ENCODE measurements at places on chromosomes 3 and 15.
A peak's percentile ranks its signal among the peaks of the same experiment; 100 is the strongest.

GRCh38 chr3:163048881-163049280 is 1552.3 kb downstream of the OTOL1 start:
- DNase-seq: no peak

DNA sequence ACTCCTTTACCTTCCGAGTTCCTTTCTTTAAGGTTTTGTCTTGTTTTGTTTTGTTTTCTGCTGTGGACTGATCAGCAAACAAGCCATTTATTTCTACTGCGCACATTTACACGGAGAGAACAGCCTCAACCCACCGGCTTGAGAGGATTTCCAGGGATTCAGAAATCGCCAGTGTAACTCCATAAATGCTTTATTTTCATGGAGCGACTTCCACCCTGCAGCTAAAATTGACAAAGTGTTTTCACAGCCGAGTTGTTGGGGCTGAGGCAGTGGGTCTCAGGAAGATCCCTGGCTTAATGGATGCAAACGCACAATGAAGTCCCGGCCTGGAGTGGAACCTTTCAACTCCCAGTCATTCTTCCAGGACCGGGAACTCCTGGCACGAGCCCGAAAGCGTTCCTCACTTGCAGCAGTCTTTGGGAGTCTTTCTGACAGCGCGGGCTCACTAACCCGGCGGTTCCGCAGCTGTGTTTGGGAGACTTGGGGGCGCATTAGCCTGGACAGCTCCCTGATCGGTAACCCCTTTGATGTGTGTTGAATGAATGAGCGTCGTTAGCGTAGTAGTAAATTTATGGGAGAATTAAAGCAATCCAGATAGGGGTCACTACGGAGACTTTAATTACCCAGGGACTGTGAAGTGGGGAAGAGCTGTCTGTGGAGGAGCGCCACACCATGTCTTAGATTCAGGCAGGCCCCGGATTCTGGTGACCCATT is 785 bp upstream of the MYRIP start:
- no peak for DNase-seq

DNA sequence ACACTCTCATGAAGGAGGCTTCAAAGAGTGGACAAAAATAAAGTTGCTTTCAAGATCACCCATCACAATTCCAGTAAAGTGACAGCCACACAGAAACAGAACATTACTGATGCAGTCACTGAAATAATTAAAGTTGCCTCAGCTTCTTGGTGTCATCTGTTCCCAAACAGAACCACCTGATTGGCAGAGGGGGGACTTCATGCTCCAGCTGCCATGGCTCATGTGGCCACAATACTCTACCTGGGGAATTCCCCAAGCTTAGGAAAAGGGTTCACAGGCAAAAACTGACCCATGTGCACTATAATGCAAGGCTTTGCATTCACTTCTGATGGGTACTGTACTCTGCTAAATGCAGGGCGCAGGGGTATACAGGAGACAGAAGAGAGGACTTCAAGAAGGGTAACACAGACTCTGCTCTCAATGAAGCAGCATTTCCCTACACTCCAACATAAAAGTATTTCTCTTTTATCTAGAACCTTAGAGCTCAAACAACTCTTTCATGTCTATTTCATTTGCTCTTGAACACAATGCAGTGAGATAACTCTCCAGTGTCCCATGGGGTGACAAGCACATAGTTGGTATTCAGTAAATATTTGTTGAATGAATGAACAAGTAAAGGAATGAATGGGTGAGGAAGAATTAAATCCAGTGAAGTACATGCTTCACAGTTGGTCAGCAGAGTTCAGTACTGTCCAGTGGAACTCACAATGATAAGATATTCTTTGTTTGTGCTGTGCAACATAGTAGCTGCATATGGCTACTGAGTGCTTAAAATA is 8.6 kb upstream of the CTNNB1 start:
- DNase-seq: no peak

- no peak for DNase-seq
Observed at GRCh38 chr3:6099458-6100075, 761.3 kb upstream of the GRM7 start.

GRCh38 chr15:63663906-63664305 is 66.7 kb downstream of the FBXL22 start:
- DNase-seq: no peak

DNA sequence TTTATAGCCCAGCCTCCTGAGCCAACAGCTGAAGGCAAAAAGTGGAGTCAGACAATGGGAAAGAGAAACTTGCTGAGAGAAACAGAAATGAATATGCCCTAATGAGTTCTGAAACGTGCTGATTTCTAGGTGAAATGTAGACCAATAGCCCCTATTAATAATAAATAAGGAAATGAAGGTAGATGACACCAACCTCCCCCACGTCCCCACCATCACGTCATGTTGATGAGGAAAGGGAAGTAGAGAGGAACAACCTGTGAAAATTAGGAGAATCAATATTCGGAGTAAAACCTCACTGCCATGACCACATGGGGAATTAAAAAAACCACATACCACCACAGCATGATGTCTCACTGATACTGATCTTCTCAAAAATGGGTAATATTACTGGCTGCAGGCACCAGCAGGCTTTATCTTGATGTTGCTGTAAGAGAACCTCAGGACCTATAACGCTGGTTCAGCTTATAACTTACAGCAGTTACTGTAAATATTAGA is 64.0 kb downstream of the KAT2B start:
- no peak for DNase-seq

GRCh38 chr3:41808618-41809017 is 153.3 kb downstream of the ULK4 start:
- no peak for DNase-seq

GRCh38 chr3:123750659-123751420 is 133.3 kb downstream of the MYLK start:
- DNase-seq: no peak

DNA sequence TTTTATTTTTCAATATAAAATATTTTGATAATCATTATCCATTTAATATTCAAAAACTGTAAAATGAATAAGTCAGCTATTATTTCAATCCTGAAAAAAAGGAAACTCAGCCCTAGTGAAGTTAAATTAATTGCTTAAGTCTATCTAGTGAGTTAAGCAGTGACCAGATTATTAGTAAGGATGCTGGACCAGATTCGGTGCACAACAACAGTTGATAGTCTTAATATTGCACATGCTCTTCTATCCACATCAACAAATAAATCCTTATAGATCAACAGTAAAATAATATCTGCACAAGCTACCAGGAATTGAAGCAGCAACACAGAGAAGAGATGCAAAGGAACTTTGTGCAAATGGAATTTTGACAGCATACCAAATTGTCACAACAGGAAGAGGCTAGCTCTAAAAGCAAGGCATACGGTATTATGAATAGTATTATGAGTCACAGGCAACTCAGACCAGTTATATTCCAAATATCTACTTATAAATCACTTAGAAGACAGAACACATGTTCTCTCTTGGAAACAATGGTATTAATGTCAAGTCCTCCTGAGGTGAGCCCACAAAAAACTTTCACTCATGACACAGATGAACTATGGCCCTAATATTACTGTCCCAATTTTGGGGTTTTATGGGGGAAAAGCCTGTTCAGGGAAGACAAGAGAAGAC is 24.9 kb downstream of the VPS13C start:
- no peak for DNase-seq

- no peak for DNase-seq
Observed at GRCh38 chr15:84983294-84983693, 1.6 kb downstream of the PDE8A start.

DNA sequence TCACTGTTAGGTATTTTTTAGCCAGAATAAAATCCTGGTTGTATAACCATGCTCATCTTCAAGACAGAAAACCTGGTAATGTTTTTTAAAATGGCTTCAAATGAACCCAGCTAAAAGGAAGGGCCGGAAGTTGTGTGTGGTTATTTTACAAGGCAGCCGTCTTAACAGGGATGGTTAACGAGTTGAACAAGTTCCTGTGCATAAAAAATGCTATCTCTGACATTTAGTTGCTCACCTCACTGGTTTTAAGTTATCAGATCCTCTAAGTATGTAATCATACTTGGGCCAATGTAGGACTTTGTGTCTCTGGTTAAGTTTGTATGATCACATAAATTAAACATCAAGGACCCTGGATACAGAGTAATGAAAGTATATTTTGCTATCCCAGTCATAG is 2.1 kb downstream of the ATP11B start:
- DNase-seq: peak; percentile 39

- peak; percentile 67 for DNase-seq
Observed at GRCh38 chr3:14203521-14204079, 25.0 kb downstream of the LSM3 start.

- DNase-seq: no peak
Observed at GRCh38 chr3:51591231-51591630, 52.7 kb downstream of the RAD54L2 start.

DNA sequence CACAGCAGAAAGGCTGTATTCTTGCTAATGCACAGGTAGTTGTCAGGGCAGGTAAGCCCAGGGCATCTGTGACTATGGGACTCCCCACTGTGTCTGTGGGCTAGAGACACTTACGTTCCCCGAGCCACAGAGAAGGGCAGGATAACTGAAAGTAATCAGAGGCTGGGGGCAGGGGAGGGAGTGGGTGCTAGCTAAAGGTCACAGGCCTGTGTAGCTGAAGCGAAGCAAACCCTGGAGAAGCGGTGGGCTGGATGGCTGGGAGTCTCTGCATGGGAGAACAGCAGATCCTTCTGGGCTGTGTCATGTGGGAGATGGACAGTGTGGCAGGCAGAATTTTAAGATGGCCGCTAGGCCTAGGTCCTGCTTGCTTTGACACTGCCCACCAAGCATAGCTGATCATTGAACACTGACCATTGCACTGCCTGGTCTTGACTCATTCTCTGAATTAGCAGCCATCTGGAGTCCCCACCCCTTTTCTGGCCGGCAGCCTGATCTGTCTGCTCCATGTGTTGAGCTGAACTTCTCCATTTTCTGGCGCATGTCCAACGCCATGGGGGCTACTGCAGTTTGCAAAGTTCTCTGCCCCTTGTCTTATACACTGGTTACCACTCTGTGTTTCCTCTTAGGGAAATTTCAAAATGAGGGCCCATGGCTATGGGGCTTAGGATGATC is 110.0 kb downstream of the DGKG start:
- DNase-seq: peak; percentile 36

DNA sequence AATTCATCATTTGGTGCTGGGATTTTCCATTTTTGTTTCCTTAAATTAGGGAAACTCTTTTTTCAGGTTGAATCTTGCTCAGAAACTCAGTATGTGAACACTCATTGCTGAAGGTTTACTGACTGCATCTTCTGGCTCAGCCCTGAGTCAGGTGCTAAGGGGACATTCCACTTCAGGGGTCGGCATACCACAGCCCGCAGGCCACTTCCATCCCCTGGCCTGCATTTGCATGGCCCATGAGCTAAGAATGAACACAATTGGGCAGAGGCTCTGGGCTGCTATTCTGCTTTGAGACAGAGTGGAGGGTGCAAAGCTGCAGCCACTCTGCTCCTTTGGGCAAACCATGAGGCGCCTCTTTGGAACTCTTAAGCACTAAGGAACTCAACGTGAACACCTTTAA is 165.0 kb downstream of the FEZF2 start:
- DNase-seq: no peak

GRCh38 chr3:145243875-145244274 is 917.1 kb downstream of the PLOD2 start:
- no peak for DNase-seq

DNA sequence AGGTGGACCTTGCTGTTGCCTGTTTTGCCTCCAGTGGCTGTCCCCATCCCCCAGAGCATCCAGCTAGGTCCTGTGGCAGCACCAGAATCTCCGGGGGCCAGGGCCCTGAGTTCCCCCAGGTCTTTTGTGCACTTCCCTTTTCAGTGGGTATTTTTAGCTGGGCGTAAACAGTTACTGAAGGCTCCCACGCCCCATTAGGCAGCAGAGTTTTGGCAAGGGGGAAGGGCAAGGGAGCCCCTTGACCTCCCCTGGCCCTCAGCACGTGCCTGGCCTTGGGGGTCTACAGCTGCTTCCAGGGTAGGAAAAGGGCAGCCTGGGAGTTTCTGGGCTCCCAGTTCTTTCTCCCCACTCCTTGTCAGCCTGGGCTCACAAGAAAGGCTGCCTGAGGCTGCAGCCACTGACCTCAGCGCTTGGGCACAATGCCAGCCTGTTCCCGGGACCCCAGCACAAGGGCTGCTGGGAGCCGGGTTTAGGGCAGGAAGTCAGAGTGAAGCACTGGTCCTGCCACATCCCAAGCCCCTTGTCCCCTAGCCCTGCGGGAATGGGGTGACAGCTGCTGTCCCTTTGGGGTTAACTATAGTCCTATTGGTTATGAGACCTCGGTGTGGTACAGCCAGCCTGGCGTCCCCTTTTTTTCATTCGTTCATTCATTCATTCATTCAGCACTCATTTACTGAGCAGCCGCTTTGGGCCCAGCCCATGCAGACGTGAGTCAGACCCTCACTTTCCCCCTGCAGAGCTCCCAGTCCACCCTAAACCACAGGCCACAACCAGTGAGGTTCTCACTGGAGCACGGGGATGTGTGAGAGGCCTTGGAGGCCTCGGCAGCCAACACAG is 8.4 kb downstream of the CSK start:
- DNase-seq: no peak

GRCh38 chr3:101896083-101896757 is 46.9 kb downstream of the NFKBIZ start:
- no peak for DNase-seq

DNA sequence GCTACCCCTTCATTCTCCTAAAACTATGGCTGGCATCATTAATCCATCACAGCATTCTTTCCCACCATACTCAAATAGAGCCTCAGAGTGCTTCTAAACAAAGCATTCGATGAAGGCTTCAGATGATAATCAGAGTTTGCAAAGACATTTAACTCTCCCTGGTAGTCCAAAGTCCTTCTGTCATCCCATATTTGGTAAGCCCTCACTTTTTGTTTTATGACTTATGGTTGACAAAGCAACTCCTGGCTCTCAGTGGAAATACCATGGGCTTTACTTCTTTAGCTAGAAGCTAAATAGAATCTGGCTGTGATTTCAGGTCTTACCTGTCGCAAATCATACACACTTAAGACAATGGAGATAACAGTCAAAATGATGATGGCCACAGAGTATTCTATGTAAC is 27.8 kb downstream of the ATP13A5 start:
- DNase-seq: no peak

DNA sequence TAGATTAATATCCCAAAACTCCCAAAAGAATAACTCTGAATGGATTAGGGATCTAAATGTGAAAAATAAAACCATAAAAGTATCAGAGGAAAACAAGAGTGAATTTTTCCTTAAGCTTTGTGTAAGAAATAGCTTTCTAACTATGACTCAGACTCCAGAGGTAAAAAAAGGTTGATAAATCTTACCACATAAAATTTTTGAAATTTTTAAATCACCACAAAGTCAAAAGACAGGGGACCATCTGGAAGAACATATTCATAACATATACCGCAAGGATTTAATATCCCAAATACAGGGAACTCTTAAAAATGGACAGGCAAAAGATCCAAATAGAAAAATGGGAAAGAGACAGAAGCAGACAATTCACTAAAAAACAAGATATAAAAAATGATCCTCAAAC is 145.0 kb downstream of the ARNT2 start:
- DNase-seq: no peak

GRCh38 chr15:41634072-41634626 is 26.1 kb upstream of the MGA start:
- DNase-seq: no peak
